ENCODE measurements at places on chromosomes 13 and 19.

DNA sequence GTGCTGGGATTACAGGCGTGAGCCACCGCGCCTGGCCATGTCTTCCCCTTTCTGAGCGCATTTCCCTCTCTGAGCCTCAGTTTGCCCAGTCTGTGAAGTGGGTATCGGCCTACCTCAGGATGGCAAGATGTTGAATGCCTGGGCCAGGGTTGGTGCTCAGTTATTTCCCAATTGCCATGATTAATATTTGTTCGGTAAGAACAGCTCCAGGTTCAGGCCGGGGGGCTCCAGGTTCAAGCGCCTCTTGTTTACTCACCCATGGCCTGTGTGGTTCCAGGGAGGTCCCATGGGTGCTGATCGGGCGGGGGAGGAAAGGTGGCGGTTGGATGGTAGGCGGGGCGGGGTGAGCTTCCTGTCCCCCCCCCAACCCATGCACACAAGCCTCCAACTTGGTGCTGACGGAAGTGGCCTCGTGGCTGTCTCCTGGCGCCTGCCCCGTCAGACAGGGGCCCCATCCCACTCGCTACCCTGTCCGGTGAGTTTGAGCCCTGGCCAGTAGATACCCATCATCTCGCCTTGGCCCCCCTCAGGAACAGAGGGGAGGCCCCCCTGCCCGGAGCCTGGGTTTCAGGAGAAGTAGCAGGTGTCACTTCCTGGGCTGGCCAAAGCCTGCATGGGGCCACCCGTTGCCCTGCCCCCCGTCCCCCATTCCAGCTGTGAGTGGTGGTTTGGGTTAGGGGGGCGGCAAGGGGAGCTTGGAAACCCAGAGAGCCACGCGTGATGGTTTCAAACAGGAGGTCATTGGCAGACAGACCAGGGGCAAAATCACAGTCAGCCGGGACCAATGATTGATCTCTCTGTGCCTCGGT lies at the start of gene FCHO1:
Gene FCHO1, plus strand, starts transcription at position 375 of the 809 bp plus-strand sequence. CDS start 3,688 bp downstream, outside the sequence.
- peak; percentile 89 for DNase-seq

DNA sequence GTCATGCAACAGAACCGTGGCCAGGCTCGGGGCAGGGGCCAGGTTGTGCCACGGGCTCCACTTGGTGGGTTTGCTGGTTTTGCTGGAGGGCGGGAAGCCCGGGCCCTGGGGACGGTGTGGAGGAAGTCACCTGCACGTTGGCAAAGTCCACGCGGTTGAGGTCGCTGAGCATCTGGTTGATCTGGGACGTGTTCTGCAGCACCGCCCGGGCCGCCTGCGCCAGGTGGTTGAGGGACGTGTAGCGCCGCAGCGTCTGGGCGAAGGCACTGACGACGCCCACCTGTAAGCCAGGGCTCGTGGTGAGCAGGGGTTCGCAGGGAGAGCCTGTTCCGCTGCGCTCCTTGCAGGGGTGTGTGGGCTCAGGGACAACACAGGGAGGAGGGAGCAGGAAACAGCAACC lies 24.7 kb upstream of the RANBP3 start:
- no peak for DNase-seq

GRCh38 chr13:52356327-52356726 lies 49.6 kb downstream of the THSD1 start:
- no peak for DNase-seq

DNA sequence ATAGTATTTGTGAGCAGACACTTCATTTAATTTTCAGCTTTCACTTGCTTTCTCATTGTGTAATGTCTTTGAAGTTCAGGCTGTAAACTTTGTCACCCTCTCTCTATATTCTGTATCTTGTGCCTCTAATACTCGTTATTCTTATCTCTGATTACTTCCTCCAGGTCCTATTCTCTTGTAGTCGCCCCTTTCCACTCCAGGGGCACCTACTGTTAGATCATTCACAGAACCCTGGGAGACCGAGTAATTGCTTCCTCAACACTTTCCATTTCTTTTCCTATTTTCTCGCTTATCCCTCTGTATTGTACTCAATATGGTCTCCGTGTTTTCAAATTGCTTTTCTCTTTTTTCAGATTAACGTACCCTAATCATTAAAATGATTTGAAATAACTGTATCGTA lies 93.9 kb upstream of the TDRD3 start:
- DNase-seq: no peak

DNA sequence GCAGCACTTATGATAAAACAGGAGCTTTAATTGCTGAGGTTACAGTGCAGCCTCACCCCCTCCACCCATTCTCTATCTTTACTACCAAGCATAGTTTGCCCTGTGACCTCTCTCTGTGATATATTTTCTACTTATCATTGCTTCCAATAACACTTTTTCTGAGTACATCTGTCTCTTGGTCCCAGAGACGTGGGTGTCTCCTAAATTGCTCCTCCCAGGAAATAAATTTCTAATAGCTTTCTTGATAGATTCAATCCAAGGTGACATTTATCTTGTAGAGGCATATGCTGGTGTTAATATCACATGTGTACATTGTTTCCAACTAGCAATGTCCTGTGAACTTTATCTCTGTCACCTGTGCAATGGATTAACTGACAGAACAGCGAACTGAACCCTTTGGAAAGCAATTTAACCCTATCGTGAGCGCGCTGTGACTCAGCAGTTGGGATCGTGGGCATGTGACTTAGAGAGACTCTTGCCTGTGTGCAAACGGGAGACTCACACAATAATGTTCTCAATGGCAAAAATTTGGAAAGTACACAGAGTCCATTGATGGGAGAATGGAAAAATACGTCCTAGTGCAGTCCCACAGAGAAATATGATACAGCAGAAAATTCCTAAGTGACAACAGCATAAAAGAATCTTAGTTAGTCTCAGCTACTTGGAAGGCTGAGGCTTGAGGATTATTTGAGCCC lies 7.0 kb upstream of the MAP2K2 start:
- DNase-seq: no peak

DNA sequence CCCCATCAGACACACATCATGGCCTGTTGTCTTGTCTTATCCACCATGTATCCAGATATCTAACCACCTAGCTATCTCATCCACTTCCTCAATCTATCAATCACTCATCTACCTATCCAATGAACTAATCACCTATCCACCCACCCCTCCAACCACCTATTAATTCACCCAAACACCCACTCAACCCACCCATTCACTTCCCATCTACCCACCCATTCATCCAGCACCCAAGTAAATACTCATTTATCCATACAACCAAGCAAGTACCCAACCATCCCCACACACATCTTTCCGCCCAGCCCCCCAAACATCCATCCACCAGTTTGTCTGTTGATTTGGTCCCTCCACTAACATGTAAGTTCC lies 753 bp upstream of the WIZ start:
- no peak for DNase-seq

All from CD4-positive, alpha-beta T cell treated with Interleukin-15 for 1 hour (primary cell).